ENCODE measurements at places on chromosomes 1 and 21.
A peak's percentile ranks its signal among the peaks of the same experiment; 100 is the strongest.

DNA sequence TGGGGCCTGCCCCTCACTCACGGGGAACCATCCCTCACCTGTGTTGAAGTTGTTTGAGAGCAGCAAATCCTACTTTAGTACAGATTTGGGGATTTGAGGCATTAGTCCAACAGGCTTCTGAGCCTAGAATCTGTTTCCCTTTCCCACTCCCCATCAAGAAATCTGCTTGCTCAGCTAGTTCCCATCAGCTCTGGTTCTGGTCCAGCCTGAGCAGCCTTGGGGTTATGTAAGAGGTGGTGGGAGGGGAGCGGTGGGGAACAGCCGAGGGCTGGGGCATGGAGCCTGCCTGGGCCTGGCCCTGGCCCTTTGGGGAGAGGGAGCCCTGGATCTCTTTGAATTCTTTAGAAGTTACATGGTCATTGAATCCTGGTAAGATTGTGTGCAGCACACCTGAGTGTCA lies 4.1 kb downstream of the GSTM5 start:
- no peak for DNase-seq

DNA sequence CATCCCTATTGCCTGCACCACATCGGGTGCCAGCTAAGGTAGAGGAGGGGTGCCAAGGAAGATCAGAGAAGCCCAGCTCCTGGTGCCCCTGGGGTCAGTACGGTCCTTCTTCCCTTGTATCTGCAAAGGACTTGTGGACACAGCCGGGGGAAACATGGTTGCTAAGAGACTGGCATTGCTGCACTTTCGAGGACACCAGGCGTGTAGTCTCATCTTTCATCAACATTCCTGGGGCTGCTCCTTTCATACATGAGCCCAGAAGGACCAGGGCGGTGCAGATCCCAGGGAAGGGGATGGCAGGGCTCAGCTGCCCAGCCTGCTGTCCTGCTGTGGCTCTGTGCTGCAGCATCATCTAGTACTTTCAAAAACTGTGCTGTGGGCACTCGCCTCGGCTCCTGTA lies 61.0 kb downstream of the RUNX1 start:
- DNase-seq: no peak

DNA sequence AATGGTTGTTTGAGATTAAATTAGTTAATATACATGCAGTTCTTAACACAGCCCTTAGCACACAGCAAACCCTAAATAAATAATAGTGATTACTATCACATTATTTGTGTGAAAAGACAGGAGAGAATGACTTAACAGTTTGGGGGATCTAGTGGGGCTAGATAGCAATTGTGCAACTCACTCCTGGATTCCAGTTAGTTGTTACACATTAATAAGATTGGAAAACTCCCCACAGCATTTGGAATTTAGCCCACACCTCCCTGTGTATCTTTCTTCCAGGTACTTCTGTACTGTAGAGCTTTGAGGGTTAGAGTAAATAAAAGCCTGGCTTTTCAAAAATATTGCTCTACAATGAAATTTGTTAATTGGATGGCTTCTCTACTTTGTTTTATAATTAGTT lies 93.2 kb downstream of the KCTD3 start:
- peak; percentile 31 for DNase-seq

DNA sequence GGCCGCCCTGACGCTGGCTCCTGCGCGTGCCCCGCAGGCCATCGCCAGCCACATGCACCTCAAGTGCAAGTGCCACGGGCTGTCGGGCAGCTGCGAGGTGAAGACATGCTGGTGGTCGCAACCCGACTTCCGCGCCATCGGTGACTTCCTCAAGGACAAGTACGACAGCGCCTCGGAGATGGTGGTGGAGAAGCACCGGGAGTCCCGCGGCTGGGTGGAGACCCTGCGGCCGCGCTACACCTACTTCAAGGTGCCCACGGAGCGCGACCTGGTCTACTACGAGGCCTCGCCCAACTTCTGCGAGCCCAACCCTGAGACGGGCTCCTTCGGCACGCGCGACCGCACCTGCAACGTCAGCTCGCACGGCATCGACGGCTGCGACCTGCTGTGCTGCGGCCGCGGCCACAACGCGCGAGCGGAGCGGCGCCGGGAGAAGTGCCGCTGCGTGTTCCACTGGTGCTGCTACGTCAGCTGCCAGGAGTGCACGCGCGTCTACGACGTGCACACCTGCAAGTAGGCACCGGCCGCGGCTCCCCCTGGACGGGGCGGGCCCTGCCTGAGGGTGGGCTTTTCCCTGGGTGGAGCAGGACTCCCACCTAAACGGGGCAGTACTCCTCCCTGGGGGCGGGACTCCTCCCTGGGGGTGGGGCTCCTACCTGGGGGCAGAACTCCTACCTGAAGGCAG lies 23.4 kb upstream of the ARF1 start:
- no peak for DNase-seq

- DNase-seq: no peak
Measured at GRCh38 chr1:95118710-95119109, 1.6 kb downstream of the TLCD4 start.

- peak; percentile 38 for DNase-seq
Measured at GRCh38 chr1:54965624-54966340, 14.6 kb upstream of the TMEM61 start.

Measured in mucosa of gallbladder (tissue), 1 donor.